ENCODE measurements at places on chromosomes 11 and 22.

- DNase-seq, result no peak
Measured at GRCh38 chr11:67165623-67166022, 46.6 kb downstream of the KDM2A start.

GRCh38 chr22:22082960-22083359, 100.4 kb upstream of the TOP3B start:
- no peak for DNase-seq

- DNase-seq, result no peak
Measured at GRCh38 chr22:28969401-28970168, 86.2 kb downstream of the ZNRF3 start.

- DNase-seq, result no peak
Measured at GRCh38 chr11:5243816-5244180, 5.9 kb downstream of the HBG1 start.

DNA sequence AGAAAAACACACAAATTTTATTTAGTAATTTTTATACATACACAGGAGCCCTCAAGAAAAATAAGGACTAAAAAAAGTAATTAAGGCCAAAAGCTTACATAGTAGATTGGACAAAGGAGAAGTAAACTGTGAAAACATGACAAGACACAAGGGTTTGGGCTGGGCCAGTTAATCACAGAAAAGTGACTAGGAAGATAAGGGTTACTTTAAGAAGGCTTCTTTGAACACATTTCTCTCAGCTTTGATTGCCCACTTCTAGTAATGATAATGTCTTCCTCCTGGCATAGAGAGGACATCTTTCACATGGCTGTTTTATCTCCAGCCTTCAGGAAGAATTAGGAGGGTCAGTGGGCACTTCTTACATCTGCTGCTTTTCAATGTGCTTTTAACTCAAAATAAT, 3.4 kb downstream of the RNF141 start:
- no peak for DNase-seq

- no peak for DNase-seq
Measured at GRCh38 chr11:71201936-71202597, 50.3 kb downstream of the SHANK2 start.

GRCh38 chr11:117633186-117633754, 163.7 kb downstream of the DSCAML1 start:
- DNase-seq, result no peak

DNA sequence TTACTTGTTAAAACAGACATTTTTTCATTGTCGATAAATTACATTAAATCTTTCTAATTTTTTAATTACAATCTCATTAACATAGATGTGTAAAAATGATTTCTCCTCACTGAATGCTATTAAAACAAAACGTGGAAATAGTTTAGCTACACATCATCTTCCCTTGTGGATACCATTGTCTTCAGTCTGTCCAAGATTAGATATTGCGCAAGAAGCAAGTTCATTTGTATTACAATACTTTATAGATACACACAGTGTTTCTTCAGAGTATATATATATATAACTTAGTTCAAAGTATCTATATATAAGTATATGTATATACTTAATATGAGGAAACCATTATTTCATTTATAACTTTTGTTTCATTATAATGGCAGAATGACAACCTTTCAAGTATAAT, 883.3 kb upstream of the CNTN5 start:
- DNase-seq, result no peak

DNA sequence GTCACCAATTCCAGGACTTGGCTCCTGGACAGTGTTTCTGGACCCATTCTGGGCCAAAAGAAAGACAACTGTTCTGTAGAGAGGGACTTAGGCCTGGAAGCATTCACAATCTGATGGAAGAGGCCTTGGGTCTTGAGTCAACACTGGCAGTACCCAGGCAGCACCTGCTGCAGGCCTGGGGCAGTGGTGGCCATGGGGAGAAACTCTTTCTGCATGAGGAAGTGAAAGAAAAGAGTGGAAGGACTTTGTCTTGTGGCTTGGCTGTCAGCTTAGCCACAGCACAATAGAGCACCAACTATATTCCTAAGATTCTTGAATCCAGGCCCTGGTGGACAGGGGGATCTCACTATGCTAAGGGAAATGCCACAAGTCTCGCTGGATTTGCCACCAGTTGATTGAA, 70.6 kb downstream of the CTSC start:
- no peak for DNase-seq

DNA sequence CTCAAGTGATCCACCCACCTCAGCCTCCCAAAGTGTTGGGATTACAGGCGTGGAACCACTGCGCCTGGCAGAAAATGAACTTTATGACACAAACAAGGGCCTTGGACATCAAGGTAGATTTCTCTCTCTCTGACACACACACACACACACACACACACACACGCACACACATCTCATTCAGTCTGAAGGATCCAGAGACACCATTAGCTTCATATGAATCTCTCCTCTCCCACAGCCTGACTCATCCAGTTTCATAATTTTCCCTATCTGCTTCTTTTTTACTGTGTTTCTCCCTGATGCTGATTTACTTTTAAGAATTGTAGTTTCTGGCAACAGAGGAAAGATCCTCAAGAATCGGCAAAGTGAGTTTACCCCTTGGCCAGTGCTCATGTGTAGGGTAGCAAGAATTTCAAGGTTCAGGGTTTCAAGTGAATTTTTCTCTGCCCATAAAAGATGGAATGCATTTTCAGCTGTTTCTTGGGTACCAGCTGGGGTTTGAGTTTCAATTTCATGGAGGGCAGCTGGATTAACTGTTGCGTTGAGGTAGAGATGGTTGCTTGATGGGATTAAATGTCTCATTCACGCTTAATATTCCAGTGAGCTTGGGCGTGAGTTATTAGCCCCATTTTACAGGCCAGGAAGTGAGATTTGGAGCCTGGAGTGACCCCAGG, 3.5 kb downstream of the MYO18B start:
- no peak for DNase-seq

DNA sequence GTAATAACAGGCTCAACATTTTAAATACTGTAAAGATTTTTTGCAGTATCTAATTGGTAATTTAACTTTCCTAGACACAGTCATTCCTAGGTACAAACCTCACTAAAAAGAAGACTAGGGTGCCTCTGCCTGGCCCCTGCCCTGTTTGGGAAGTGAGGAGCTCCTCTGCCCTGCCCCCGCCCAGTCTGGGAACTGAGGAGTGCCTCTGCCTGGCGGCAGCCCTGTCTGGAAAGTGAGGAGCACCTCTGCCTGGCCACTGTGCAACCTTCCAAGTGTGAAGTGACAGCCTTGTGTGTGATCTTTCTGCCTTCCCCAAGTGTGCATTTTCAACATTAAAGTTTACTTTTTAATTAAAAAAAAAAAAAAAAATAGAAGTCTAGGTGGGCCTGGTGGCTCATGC, 4.2 kb downstream of the CHORDC1 start:
- DNase-seq, result peak; percentile 20

DNA sequence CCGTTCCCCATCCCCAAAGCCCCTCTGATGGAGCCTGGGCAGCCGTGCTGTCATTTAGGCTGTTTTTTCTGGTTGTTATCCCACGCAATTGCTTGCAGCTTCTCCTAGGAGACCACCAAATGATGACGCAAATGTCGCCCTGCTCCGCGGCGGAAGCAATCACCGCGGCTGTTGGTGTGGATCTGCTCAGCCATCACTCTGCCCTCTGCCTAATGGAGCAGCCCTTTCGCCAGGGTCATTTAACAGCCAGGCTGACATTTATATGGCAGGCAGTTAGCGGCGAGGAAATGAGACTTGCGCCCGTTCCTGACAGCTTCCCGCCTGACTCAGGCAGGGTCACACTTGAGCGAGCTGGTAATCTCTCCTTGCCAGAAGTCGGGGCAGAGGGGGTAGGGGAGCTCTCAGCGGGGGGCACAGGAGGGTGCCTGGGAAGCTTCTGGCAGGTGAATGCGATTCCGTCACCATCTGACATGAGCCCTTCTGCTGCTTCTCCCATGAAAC, 97.9 kb upstream of the RTL6 start:
- DNase-seq, result no peak

GRCh38 chr22:22871536-22872278, 15.9 kb upstream of the IGLL5 start:
- DNase-seq, result no peak

DNA sequence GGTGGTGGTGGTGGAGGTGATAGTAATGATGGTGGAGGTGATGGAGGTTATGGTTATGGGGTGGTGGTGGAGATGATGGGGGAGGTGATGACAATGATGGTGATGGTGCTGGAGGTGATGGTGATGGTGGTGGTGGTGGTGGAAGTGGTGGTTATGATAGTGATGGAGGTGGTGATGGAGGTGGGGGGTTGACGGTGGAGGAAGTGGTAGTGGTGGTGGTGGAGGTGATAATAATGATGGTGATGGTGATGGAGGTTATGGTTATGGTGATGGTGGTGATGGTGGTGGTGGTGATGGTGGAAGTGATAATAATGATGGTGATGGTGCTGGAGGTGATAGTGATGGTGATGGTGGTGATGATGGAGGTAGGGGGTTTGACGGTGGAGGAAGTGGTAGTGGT, 16.9 kb upstream of the WNT7B start:
- no peak for DNase-seq

DNA sequence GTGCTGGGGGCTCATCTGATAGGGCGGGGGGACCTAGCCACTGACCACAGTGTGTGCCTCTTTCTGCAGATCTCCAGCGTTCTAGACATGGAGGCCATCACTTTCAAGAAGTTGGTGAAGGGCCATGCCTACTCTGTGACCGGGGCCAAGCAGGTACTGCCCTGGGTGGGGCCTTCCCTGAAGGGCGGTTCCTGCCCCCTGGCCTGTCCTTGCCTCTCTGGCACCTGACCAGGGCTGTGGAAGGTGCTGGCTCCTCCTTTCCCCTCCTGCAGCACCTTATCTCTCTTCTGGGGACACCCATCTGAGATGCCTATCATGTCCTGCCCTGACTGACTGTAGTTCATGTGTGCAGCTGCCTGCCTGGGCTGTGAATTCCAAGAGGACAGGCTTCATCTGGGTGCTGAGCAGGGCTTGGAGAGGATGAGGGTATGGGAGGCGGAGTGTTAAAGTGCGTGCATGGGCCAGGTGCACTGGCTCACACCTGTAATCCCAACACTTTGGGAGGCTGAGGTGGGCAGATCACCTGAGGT, 5.5 kb downstream of the CAPN1 start:
- DNase-seq, result no peak

GRCh38 chr11:63032457-63032856, 16.8 kb upstream of the SLC22A8 start:
- no peak for DNase-seq

DNA sequence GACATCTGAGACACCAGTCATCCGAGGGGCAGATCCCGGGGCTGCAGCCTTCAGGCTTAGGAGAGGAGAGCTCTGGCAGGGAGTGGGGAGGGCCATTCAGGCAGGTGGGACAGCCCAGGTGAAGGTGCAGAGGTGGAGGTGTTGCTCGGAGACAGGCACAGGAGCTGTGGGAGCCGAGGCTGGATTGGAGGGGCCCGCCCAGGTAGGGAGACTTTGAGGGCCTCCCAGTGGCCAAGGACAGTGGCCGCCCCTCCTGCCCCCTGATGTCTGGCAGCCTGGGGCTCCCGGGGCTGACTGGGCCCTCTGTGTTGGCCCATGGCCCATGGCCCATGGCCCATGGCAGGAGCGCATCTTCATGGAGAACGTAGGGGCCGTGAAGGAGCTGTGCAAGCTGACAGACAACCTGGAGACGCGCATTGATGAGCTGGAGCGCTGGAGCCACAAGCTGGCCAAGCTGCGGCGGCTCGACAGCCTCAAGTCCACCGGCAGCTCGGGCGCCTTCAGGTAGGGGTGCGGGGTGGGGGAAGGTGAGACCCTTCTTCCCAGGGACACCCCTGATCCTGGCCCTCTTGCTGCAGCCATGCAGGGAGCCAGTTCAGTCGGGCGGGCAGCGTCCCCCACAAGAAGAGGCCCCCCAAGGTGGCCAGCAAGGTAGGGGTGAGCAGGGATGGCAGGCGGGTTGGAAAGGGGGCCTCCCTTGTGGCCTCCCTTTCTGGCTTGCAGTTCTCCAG, 13.3 kb downstream of the TMEM258 start:
- DNase-seq, result no peak

GRCh38 chr11:47886096-47886495, 37.9 kb upstream of the NUP160 start:
- DNase-seq, result no peak

DNA sequence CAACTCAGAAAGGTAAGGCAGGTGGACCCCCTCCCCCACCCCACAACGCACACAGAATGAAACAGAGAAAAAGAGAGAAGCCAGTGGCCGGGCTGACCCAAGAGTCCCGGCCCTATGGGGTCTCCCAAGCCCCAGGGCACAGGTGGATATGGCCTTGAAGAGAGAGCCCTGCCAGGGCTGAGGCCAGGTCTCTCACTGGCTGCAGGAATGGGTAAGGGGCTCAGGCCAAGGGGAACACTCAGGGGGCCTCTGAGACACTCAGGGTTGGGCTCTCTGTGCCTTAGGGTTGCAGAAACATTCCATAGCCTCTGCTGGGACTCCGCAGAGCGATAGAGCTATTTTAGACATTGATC, 98.0 kb downstream of the PDE2A start:
- DNase-seq, result no peak

- DNase-seq, result no peak
Measured at GRCh38 chr11:40255457-40255856, 1204.0 kb downstream of the LRRC4C start.

DNA sequence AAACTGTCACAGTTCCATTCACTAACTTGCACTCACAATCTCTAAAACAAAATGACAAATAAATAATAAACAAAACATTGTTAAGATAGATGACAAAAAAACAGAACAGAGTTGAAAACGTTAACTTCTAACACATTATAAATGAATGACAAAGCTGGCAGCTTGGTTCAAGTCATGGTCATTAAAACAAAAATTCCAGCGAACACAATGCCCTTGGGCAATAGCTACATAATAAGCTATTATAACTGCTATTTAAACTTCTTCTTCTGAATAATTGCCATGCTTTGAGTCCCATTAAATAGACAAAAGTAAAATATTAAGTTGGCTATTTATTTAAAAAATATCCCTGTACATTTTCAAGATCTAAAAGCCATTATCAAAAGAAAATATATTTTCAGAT, 54.7 kb downstream of the PICALM start:
- DNase-seq, result no peak
